Testis (tissue), 5 donors: ENCODE measurements at places on chromosomes 4 and X. TPM values are rescaled to one million over a fixed set of nuclear protein-coding genes. Genes with fewer than 3 reads are reported as not detected.

- DNase-seq: no peak
- peaks cover 5% of the 10 kb centered on the region for H3K4me1 ChIP-seq
- H3K27ac ChIP-seq: peak overlapping the region; percentile 98
Measured at GRCh38 chr4:173170182-173170778, 1.7 kb downstream of the GALNT7 start.

- DNase-seq: peak; percentile 71
- H3K27ac ChIP-seq: no peak overlapping the region
- no peak overlapping the region for H3K4me3 ChIP-seq
- no peaks in the 10 kb centered on the region for H3K4me1 ChIP-seq
- H3K36me3 ChIP-seq: no peaks in the 10 kb centered on the region
- no peaks in the 10 kb centered on the region for H3K27me3 ChIP-seq
Measured at GRCh38 chr4:8688041-8688907, 95.7 kb downstream of the CPZ start.

DNA sequence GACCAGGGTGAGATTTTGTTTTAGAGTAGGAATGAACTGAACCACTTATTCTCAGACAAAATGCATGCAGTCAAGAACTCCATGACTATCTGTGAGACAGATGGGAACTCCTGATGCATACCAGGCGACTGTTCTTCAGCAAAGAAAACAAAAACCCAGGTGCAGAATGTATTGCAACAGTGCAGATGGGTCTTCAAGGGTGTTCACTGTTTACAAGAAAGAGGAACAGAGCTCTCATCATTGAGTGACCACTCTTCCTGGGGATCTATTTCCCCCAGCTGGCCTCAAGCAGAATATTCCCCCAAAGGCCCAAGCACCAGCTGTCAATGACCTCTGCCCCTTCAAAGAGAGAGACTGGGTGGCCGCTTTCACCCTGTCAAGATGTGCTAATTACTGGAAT, 39.7 kb upstream of the BMP3 start:
- no peak overlapping the region for H3K27ac ChIP-seq
- H3K4me3 ChIP-seq: no peak overlapping the region
- no peaks in the 10 kb centered on the region for H3K36me3 ChIP-seq
- no peaks in the 10 kb centered on the region for H3K4me1 ChIP-seq

- H3K36me3 ChIP-seq: no peaks in the 10 kb centered on the region
- no peak overlapping the region for H3K4me3 ChIP-seq
- no peak for DNase-seq
- no peak overlapping the region for H3K27ac ChIP-seq
- H3K4me1 ChIP-seq: no peaks in the 10 kb centered on the region
Measured at GRCh38 chr4:23763559-23763958, 126.3 kb downstream of the PPARGC1A start.

DNA sequence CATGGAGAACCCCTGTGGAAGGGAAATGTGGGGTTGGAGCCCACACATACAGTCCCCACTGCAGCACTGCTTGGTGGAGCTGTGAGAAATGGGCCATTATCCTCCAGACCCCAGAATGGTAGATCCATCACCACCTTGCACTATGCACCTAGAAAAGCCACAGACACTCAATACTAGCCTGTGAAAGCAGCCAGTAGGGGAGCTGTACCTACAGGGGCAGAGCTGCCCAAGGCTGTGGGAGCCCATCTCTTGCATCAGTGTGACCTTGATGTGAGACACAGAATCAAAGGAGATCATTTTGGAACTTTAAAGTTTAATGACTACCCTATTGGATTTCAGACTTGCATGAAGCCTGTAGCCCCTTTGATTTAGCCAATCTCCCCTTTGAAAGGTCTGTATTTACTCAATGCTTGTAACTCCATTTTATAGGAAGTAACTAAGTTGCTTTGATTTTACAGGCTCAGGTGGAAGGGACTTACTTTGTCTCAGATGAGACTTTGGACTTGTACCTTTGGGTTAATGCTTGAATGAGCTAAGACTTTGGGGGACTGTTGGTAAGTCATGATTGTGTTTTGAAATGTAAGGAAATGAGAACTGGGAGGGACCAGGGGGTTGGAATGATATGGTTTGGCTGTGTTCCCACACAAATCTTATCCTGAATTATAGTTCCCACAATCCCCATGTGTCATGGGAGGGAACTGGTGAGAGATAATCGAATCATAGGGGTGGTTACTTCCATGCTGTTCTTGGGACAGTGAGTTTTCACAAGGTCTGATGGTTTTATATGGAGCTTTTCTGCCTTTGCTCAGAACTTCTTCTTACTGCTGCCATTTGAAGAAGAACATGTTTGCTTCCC, 352.6 kb downstream of the INPP4B start:
- no peak for DNase-seq
- H3K4me1 ChIP-seq: no peaks in the 10 kb centered on the region
- H3K27me3 ChIP-seq: no peaks in the 10 kb centered on the region
- no peak overlapping the region for H3K4me3 ChIP-seq

DNA sequence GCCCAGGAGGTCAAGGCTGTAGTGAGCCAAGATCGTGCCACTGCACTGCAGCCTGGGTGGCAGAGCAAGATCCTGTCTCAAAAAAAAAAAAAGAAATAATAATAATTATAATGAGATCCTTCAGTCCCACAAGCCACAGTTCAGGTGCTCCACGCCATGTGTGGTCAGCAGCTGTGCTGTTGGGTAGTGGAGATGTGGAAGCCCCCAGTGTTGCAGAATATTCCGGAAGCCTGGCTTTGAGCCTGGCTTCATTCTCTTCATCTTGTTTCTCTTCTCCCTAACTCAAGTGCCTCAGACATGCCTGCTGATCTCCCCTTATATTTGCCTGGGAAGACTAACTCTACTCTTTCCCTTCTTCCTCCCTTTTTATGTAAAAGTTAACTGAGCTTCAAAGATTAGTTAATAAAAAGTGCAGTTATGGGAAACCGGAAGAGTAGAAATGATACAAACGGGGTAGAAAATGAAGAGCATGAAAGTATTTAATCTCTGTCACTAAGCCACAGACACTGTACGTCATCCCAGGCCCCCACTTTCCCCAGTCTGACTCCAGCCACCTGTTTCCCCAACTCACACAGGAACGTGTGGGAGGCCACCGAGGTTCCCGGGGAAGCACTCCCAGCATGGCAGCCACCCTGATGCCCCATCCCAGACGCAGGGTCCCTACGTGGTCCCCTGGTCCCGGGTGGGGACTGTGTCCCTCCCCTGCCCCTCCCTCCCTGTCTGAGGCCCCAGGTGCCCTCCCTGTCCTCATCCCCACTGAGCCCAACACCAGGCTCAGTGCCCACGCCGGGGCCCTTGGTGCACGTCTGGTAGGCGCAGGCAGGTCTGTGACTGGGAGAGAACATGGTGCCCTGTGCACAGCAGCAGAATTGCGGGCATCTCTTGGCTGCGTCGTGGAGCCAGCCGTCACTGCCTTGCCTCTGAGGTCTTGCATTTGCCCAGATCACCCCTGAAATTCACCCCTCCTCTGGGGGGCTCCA, 24.0 kb downstream of the PCGF3 start:
- H3K27me3 ChIP-seq: no peaks in the 10 kb centered on the region
- no peaks in the 10 kb centered on the region for H3K36me3 ChIP-seq
- no peak overlapping the region for H3K27ac ChIP-seq
- no peak for DNase-seq
- no peak overlapping the region for H3K4me3 ChIP-seq

DNA sequence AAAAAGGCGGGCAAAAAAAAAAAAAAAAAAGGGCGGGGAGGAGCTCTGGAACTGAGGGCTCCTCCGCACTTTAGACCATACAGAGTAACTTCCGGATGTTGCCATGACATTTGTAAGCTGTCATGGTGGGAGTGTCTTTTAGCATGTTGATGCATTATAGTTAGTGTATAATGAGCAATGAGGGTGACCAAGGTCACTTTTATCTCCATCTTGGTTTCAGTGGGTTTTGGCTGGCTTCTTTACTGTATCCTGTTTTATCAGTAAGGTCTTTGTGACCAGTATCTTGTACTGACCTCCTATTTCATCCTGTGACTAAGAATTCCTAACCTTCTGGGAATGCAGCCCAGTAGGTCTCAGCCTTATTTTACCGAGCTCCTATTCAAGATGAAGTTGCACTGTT, 193.4 kb downstream of the UGT8 start:
- H3K4me3 ChIP-seq: no peak overlapping the region
- H3K27ac ChIP-seq: no peak overlapping the region
- H3K27me3 ChIP-seq: no peaks in the 10 kb centered on the region
- no peaks in the 10 kb centered on the region for H3K4me1 ChIP-seq
- DNase-seq: no peak
- no peaks in the 10 kb centered on the region for H3K36me3 ChIP-seq

DNA sequence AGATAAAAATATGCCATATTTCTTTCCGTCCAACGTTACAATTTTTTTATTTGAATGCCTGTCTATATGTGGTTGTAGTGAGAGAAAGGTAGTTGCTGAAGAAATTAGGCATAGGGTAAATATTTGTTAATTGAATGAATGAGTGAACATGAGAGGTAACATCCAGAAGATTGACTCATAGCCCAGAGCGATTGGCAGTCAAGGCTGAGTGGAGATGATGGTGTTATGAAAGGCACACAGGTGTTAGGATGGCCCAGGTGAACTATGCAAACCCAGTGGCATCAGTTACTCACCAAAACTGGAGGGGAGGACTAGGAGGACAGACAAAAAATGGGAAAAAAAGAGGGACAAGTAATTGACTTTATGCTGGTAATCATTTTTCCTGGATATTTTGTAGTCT, 31.7 kb upstream of the SPRY1 start:
- no peaks in the 10 kb centered on the region for H3K4me1 ChIP-seq
- H3K4me3 ChIP-seq: no peak overlapping the region
- no peak for DNase-seq
- no peaks in the 10 kb centered on the region for H3K36me3 ChIP-seq
- H3K27ac ChIP-seq: no peak overlapping the region
- no peaks in the 10 kb centered on the region for H3K27me3 ChIP-seq

- no peaks in the 10 kb centered on the region for H3K4me1 ChIP-seq
- H3K36me3 ChIP-seq: no peaks in the 10 kb centered on the region
- no peak for DNase-seq
- H3K27ac ChIP-seq: no peak overlapping the region
- no peaks in the 10 kb centered on the region for H3K27me3 ChIP-seq
- H3K4me3 ChIP-seq: no peak overlapping the region
Measured at GRCh38 chr4:60344908-60345307, 855.2 kb upstream of the ADGRL3 start.

DNA sequence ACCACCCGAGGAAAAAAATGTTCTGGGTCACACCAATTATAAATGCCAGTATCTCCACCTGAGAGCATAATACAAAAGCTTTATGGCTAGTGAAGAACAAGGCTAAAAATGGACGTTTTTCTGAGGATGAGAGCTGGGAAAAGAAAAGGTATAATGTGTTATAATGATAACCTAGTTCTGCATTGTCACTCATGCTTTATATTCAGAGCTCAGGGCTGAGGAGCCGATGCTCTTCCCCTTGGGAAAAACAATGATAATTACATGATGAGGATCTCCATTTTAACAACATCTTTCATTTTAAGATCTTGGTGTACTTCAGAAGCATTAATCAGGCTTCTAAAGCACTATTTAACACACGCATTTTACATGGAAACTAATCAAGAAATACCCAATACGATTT, 333.7 kb downstream of the UNC5C start:
- H3K27ac ChIP-seq: no peak overlapping the region
- no peaks in the 10 kb centered on the region for H3K27me3 ChIP-seq

DNA sequence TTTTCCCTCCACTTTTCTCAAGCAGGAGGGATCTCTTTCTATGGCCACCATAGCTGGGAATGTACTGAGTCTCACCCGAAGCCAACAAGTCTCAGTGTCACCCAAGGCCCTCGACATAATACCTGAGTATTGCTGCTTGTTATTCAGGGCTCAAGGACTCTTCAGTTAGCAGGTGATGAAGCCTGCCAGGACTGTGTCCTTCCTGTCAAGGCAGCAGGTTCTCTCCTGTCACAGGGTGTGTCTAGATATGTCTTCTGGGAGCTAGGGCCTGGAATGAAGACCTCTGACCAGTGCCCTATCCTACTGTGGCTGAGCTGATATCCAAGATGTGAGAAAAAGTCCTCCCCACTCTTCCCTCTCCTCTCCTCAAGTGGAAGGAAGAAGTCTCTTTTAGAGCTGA, 391.0 kb upstream of the DIPK2B start:
- H3K4me1 ChIP-seq: no peaks in the 10 kb centered on the region
- H3K27ac ChIP-seq: no peak overlapping the region
- no peaks in the 10 kb centered on the region for H3K36me3 ChIP-seq
- no peak for DNase-seq
- H3K4me3 ChIP-seq: no peak overlapping the region

GRCh38 chr4:77493120-77493752, 112.4 kb upstream of the CXCL13 start:
- no peaks in the 10 kb centered on the region for H3K4me1 ChIP-seq
- no peak overlapping the region for H3K4me3 ChIP-seq
- no peaks in the 10 kb centered on the region for H3K27me3 ChIP-seq
- no peak for DNase-seq

GRCh38 chr4:99504804-99505502, 5.9 kb upstream of the C4orf17 start:
- no peaks in the 10 kb centered on the region for H3K4me1 ChIP-seq
- H3K27me3 ChIP-seq: no peaks in the 10 kb centered on the region
- H3K4me3 ChIP-seq: no peak overlapping the region
- DNase-seq: no peak
- no peaks in the 10 kb centered on the region for H3K36me3 ChIP-seq

DNA sequence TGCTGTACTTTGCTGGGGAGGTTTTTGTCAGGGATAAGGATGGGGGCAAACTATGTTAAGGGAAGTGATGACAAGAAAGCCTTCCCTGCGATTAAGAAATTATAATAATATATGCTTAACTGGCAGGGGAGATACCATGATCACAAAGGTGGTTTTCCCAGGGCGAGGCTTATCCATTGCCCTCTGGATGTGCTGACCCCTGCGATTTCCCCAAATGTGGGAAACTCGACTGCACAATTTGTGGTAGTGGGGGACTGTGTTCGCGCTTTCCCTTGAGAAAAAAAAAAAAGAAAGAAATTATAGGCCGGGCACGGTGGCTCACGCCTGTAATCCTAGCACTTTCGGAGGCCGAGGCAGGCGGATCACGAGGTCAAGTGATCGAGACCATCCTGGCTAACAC, 24.5 kb downstream of the SLC25A43 start:
- H3K27ac ChIP-seq: no peak overlapping the region
- H3K36me3 ChIP-seq: no peaks in the 10 kb centered on the region
- H3K27me3 ChIP-seq: no peaks in the 10 kb centered on the region

Gene SCRG1
- 22.9 TPM for total RNA-seq

Gene PCDH11X
- total RNA-seq: 1.3 TPM

Gene SSX7
- total RNA-seq: not detected

Gene TRIM2
- 10.7 TPM for total RNA-seq
